ENCODE measurements at places on chromosomes 3 and 15.

DNA sequence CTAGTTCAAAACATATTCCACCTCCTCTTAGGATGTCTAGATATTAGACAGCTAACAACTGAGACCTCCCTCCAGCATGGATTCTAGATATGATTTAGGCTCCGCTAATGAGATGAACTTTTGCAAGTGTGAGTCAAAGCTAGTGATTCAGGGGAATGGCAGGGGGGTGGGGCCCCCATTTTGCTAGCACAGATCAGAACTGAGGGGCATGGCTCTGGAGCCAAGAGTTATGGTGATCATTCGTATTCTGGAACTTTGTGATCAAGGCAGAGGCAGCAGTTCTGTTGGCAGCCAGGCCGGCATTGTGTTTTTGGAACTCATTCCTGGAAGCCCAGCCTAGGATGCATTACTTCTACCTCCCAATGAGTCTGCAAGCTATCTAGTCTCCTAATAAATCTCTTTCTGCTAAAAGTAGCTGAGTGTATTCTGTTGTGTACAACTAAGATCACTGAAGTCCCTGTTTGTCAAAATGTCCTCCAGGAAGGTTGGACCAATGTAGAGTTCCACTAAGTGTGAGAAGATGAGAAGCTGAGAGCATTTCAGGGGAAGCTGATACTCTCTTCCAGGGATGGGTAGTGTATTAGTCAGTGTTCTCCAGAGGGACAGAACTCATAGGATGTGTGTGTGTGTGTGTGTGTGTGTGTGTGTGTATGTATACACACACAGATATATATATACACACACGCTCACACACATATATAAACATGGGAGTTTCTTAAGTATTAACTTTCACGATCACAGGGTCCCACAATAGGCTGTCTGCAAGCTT is 312.7 kb downstream of the TLE3 start:
- no peak overlapping the region for H3K27ac ChIP-seq
- no peaks in the 10 kb centered on the region for H3K36me3 ChIP-seq
- H3K27me3 ChIP-seq = peaks cover 2% of the 10 kb centered on the region
- no peak for DNase-seq
- H3K4me1 ChIP-seq = no peaks in the 10 kb centered on the region
- H3K4me3 ChIP-seq = no peak overlapping the region

GRCh38 chr3:196789885-196790359 is 50.3 kb downstream of the PAK2 start:
- no peak for DNase-seq
- no peak overlapping the region for H3K4me3 ChIP-seq
- no peaks in the 10 kb centered on the region for H3K27me3 ChIP-seq
- H3K27ac ChIP-seq = no peak overlapping the region
- H3K36me3 ChIP-seq = peaks cover 7% of the 10 kb centered on the region

- no peaks in the 10 kb centered on the region for H3K36me3 ChIP-seq
- DNase-seq = no peak
- H3K27me3 ChIP-seq = no peaks in the 10 kb centered on the region
- no peak overlapping the region for H3K4me3 ChIP-seq
These were observed 183.8 kb downstream of the THRB start for GRCh38 chr3:24310887-24311286.

DNA sequence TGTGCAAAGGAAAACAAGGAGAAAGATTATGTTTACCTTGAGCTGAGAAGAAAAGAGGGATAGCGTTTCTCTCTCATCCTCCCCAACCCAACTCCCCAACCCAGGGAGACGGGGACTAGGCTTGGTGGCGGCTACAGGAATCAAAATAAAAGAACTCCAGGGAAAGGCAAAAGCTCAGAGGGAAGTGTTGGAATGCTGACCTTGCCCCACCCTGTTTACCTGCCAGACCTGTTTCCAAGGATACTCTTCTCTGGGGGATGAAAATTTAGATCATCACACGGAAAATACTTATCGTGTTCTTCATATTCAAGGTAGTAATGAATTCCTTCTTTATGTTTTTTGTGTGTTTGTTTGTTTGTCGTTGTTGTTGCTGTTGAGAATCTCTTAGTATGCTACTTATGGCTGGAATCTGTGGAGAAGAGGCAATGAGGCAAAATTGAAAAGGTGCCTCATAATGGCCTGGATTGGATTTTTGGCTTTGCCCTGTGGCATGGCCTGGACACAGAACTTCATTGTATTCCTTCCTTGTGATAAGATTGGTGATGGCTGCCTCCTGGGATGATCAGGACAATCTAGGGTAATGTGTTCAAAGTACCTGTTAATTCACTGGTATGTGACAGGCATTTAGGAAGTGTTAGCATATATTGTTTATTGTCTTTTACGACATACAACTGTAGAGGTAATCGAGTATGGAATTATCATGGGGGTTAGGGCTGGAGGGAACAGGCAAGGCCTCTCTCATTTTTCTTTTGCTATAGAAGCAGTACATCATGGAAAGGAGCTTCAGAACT is 11.1 kb upstream of the TPRG1 start:
- no peak overlapping the region for H3K27ac ChIP-seq
- H3K36me3 ChIP-seq = no peaks in the 10 kb centered on the region
- H3K27me3 ChIP-seq = no peaks in the 10 kb centered on the region
- DNase-seq = no peak

DNA sequence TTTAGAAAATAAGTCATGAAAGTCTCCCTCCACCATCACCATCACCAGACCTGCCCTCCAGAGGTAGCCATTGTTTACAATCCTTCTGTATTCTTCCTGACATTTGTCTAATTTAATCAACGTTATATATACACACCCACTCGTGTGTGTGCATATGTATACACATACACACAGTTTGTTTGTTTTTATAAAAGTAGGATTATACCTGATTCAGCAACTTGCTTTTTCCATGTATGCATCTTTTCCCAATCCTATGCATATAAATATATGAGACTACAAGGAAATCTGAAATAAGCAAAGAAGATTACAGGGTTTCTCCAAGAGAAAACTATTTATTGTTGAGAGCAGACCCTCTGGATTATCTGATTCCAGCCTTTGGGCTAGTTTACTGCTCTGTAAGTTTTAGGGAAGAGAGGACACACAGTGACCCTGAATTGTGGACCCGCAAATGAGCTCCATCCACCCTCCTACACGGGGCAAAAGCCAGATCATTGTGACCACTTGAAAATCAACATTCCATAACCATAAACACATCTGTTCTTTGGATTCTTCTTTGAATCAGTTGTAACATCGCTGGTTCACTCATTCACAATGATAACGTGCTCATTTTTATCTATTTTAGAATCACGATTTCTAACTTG is 104.3 kb downstream of the CPN2 start:
- no peak overlapping the region for H3K4me3 ChIP-seq
- H3K27me3 ChIP-seq = no peaks in the 10 kb centered on the region
- no peak for DNase-seq
- no peak overlapping the region for H3K27ac ChIP-seq

GRCh38 chr3:190326930-190327329 is 4.7 kb upstream of the CLDN1 start:
- no peak overlapping the region for H3K4me3 ChIP-seq
- peaks cover 20% of the 10 kb centered on the region for H3K4me1 ChIP-seq
- H3K27me3 ChIP-seq = no peaks in the 10 kb centered on the region

DNA sequence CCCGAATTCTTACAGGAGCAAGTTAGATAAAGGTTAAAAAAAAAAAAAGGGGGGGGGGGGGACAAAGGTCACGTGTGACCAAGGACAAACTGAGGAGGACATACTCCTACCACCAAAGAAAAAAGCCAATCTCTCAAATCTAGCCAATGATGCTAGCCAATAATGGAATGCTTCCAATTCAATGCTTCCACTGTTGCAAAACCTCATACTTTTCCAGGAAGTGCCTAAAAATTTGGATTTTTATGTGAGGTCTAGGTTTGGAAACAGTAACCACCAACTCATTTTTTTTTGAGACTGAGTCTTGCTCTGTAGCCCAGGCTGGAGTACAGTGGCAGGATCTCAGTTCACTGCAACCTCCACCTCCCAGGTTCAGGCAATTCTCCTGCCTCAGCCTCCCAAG is 11.4 kb downstream of the MSL2 start:
- no peak for DNase-seq
- H3K4me3 ChIP-seq = no peak overlapping the region
- H3K27ac ChIP-seq = no peak overlapping the region
- no peaks in the 10 kb centered on the region for H3K27me3 ChIP-seq
- no peaks in the 10 kb centered on the region for H3K36me3 ChIP-seq
- peaks cover 71% of the 10 kb centered on the region for H3K4me1 ChIP-seq

GRCh38 chr3:64143409-64144130 is 81.7 kb downstream of the PRICKLE2 start:
- no peaks in the 10 kb centered on the region for H3K27me3 ChIP-seq
- H3K4me1 ChIP-seq = peaks cover 6% of the 10 kb centered on the region
- H3K4me3 ChIP-seq = no peak overlapping the region
- no peak overlapping the region for H3K27ac ChIP-seq

- DNase-seq = no peak
- H3K27ac ChIP-seq = peak within 1 kb of the TSS; percentile 71
- no peaks in the 10 kb centered on the region for H3K27me3 ChIP-seq
- no peaks in the 10 kb centered on the region for H3K36me3 ChIP-seq
- H3K4me1 ChIP-seq = peaks cover 24% of the 10 kb centered on the region
These were observed at the start of gene NEIL1 for GRCh38 chr15:75346796-75347221. NEIL1 (plus strand) TSS chr15:75347039; CDS start chr15:75348906, 1,867 bp downstream.

GRCh38 chr3:2495746-2496145 is 397.1 kb downstream of the CNTN4 start:
- no peaks in the 10 kb centered on the region for H3K4me1 ChIP-seq
- no peak overlapping the region for H3K4me3 ChIP-seq
- no peaks in the 10 kb centered on the region for H3K27me3 ChIP-seq
- H3K27ac ChIP-seq = no peak overlapping the region
- DNase-seq = no peak

DNA sequence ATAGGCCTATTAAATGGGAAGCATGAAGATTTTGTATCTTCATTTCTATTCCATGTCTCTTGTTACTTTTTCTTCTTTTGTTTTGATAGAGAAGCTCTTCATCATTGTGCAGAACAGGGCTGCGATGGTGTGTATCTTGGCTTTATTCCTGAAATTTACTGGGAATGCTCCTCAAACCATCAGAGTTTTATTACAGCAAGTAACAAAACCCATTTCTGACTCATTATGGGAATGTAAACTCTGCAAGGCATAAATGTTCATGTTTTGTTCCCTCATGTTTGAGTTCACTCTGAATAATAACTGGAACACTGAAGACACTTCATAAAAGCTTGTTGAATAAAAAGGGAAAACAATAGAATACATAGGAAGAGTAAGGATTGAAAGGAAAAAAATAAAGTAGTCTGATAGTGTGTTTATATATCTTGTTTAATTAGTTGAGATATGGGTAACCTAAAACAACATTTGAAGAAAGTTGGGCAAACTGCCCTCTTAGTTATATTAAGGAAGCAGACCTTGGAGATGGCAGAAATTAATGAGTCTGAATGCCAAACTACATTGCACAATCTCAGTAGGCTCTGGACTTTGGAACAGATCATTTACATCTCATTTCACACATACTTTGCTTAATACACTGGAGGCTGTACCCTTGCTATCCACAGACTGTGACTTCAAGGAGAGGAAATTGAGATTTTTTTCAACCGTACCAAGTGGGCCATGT is 521.5 kb downstream of the GRM7 start:
- H3K4me3 ChIP-seq = no peak overlapping the region
- no peak overlapping the region for H3K27ac ChIP-seq
- no peaks in the 10 kb centered on the region for H3K36me3 ChIP-seq
- H3K27me3 ChIP-seq = no peaks in the 10 kb centered on the region
- DNase-seq = no peak

- no peak for DNase-seq
- H3K4me3 ChIP-seq = no peak overlapping the region
- no peaks in the 10 kb centered on the region for H3K36me3 ChIP-seq
- no peak overlapping the region for H3K27ac ChIP-seq
- H3K27me3 ChIP-seq = no peaks in the 10 kb centered on the region
These were observed 325.7 kb downstream of the MAGI1 start for GRCh38 chr3:65713016-65713415.

- H3K27me3 ChIP-seq = no peaks in the 10 kb centered on the region
- no peak overlapping the region for H3K27ac ChIP-seq
- H3K4me1 ChIP-seq = no peaks in the 10 kb centered on the region
These were observed 12.6 kb downstream of the MELTF start for GRCh38 chr3:197017003-197017402.

DNA sequence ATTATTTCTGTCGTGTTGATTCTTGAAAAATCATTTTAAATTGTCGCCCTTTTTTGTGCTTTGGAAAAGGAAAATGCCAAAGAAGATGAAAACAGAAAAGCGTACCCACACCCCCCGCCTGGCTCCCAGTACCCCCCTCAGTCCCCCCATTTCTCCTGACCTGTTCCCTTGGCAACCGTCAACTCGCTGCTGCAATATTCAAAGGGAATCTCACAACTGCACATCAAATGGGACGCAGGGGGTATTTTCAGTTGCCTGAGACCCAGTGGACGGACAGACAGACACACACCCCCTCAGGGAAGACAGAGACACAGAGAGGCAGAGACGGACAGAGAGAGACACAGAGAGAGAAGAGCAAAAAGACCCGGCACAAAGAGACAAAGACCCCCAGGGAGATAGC is 83.5 kb upstream of the PRR20G start:
- no peaks in the 10 kb centered on the region for H3K4me1 ChIP-seq
- DNase-seq = no peak
- H3K27me3 ChIP-seq = peaks cover 15% of the 10 kb centered on the region
- no peak overlapping the region for H3K4me3 ChIP-seq
- H3K27ac ChIP-seq = no peak overlapping the region

- DNase-seq = no peak
- no peaks in the 10 kb centered on the region for H3K27me3 ChIP-seq
- no peak overlapping the region for H3K27ac ChIP-seq
- peaks cover 3% of the 10 kb centered on the region for H3K4me1 ChIP-seq
- no peaks in the 10 kb centered on the region for H3K36me3 ChIP-seq
- no peak overlapping the region for H3K4me3 ChIP-seq
These were observed 10.7 kb upstream of the KLHL25 start for GRCh38 chr15:85805420-85805819.

GRCh38 chr3:62131620-62132019 is 241.7 kb downstream of the FEZF2 start:
- DNase-seq = no peak
- no peaks in the 10 kb centered on the region for H3K27me3 ChIP-seq
- H3K36me3 ChIP-seq = no peaks in the 10 kb centered on the region
- H3K4me1 ChIP-seq = peaks cover 15% of the 10 kb centered on the region

DNA sequence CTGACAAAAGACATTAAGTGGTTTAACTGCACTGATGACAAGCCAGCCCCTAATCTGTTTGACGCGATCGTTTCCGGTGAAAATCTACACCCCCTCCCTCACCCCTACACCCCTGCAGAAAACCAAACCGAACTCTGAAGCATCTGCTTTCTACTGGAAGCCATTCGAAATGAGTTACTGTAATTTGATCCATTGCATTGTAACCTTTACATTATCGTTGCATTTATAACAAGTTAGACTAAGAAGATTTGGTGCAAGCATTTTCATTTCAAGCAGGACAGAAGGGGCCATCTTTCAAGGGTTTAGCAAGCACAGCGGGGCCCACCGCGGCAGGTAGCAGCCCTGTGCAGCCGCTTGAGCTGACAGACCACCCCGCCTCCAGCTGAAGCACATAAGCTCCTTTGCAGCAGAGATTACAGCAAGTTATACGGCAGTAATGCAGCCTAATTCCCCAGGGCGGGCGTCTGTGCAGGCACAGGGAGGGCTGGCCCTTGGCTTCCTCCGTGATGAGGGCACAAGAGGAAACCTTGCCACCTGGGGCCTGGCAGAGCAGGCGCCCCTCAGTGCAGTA is 79.3 kb downstream of the CHSY1 start:
- DNase-seq = peak; percentile 53
- no peaks in the 10 kb centered on the region for H3K27me3 ChIP-seq
- H3K27ac ChIP-seq = no peak overlapping the region
- no peak overlapping the region for H3K4me3 ChIP-seq
